ENCODE measurements at places on chromosomes 7 and 10. TPM values are rescaled to one million over a fixed set of nuclear protein-coding genes. Genes with fewer than 3 reads are reported as not detected.

The TMEM273 gene
- 17.8 TPM for total RNA-seq

The CTAGE8 gene
- total RNA-seq: 0.49 TPM

The UNCX gene
- not detected for total RNA-seq

The PLEKHS1 gene
- total RNA-seq: not detected

The ANKRD61 gene
- total RNA-seq: not detected

DNA sequence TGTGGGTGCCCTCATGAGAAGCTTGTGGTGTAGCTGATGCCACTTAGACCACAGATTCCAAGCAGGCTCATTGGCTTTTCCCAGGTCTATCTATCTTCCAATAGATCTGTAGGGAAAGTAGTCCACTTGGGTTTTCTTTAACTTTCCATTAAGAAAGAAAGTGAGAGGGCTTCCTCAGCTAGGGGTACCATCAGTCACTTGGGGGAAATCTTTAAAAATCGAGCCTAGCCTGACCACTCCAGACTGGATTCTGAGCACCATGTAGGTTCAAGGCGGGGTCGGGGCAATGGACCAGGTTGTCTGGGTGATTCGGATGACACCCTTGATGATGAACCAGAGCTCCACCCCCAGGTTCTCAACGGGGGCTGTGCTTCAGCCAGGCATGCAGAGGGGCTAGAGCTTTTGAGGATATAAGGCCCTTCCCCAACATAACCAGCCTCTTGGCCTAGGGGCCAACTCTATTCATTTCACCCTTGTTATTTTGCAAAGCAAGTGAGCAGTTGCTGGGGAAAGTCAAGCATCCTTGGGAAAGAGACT is 27.0 kb downstream of the ITPRIP start:
- H3K27ac ChIP-seq: no peak overlapping the region
- DNase-seq: peak; percentile 55
- H3K4me3 ChIP-seq: no peak overlapping the region

DNA sequence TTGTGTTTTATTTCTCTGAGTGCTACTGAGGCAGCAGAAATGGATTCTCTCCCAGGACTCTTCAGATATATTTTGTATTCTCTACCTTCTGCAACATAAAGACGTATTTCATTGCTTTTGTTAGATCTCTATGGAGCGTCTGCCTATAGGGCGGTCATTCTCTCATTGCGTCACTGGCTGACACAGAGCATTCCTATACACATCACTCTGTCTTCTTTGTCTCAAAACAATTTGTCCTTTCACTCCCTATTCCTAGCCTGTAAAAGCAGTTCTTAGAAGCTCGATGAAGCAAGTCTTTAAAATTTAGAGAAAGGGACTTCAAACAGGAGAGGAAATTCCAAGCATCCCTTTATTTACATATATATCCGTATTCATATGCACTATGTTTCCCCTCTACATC is 120.6 kb downstream of the CPED1 start:
- H3K4me1 ChIP-seq: peaks cover 6% of the 10 kb centered on the region
- no peak overlapping the region for H3K27ac ChIP-seq
- H3K4me3 ChIP-seq: no peak overlapping the region
- no peaks in the 10 kb centered on the region for H3K27me3 ChIP-seq

DNA sequence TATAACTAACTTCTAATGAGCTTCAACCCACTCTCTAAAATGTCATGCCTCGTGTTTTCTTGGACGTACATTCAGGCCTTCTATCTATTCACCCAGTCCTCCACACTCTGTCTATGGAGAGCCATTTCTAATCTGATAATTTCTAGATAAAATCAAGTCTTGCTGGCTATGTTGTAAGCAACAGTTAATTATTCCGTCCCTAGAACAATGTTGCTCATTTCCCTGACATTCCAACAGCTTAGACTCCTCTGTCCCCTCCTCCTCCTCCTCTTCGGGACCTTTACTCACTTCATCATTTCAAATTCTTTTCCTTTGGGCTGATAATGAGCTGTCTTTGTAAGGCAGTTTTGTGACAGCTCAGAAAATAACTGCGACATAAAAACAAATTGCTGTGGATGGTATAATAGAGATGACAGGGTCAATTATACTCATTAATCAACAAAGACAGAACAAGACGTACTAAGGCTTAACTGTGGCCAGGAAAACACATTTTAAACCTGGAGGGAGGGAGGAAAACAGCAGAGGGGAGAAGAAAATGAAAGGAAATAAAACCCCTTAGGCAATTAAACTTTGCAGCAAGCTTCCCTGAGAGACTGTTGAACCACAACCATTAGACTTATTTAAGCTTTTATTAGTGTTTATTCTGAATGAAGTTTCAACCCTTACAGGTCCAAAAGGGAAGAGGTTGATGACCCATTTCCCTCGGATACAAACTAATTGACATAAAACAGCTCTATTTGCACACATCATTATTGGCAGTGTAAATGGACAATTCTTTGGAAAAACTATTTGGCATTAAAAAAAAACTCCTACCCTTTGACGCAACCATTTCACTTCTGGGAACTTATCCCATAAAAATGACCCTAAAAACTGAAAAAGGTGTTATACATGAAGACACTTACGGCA is 179.1 kb downstream of the SFMBT2 start:
- H3K4me3 ChIP-seq: no peak overlapping the region
- H3K36me3 ChIP-seq: no peaks in the 10 kb centered on the region
- no peaks in the 10 kb centered on the region for H3K27me3 ChIP-seq

DNA sequence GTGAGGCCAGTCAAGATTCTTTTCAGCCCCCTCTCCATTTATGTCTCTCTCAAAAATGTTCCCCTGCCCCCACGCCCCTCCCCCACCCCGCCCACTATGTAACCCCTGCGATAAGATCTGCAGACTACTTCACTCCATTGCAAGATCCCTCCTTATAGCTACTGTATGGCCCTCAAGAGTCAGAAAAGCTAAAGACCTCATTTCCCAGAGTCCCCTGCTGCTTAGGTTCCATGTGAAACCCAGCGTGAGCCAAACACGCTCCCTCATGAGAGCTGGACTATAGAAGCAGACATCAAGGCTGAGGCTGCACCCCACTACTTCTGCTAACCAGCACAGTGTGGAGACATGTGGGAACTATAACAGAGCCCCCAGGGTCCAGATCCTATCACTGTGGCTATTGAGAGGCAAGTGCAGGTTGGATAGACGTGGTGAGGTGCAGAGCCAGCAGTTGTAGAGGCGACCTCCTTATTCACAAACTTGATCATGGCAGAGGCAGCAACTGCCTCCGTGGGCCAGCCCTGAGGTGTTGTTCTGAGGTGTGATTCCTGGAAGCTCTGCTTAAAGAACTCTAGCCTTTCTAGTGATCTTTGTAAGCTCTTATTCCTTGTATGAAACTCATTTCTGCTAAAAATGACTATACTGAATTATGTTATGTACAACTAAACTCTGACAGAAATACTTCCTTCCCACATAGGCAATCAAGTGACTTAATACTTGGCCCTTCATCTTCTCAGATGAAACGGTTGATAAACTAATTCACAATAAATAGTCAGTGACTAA is 117.0 kb upstream of the ARID5B start:
- no peak for DNase-seq
- peaks cover 25% of the 10 kb centered on the region for H3K4me1 ChIP-seq
- H3K27ac ChIP-seq: no peak overlapping the region

- no peaks in the 10 kb centered on the region for H3K4me1 ChIP-seq
- DNase-seq: no peak
- no peak overlapping the region for H3K27ac ChIP-seq
- H3K27me3 ChIP-seq: no peaks in the 10 kb centered on the region
Observed at GRCh38 chr10:24438800-24439199, 229.9 kb downstream of the KIAA1217 start.

- no peak overlapping the region for H3K4me3 ChIP-seq
- H3K36me3 ChIP-seq: no peaks in the 10 kb centered on the region
Observed at GRCh38 chr10:132947843-132948242, 5.5 kb upstream of the CFAP46 start.

- H3K4me1 ChIP-seq: no peaks in the 10 kb centered on the region
- H3K27me3 ChIP-seq: no peaks in the 10 kb centered on the region
- no peak overlapping the region for H3K27ac ChIP-seq
- DNase-seq: no peak
Observed at GRCh38 chr7:8284606-8285005, 22.6 kb upstream of the ICA1 start.

- no peak overlapping the region for H3K27ac ChIP-seq
- no peaks in the 10 kb centered on the region for H3K36me3 ChIP-seq
- no peak for DNase-seq
- no peaks in the 10 kb centered on the region for H3K27me3 ChIP-seq
- H3K4me3 ChIP-seq: no peak overlapping the region
- no peaks in the 10 kb centered on the region for H3K4me1 ChIP-seq
Observed at GRCh38 chr7:19051767-19052375, 65.6 kb downstream of the TWIST1 start.

DNA sequence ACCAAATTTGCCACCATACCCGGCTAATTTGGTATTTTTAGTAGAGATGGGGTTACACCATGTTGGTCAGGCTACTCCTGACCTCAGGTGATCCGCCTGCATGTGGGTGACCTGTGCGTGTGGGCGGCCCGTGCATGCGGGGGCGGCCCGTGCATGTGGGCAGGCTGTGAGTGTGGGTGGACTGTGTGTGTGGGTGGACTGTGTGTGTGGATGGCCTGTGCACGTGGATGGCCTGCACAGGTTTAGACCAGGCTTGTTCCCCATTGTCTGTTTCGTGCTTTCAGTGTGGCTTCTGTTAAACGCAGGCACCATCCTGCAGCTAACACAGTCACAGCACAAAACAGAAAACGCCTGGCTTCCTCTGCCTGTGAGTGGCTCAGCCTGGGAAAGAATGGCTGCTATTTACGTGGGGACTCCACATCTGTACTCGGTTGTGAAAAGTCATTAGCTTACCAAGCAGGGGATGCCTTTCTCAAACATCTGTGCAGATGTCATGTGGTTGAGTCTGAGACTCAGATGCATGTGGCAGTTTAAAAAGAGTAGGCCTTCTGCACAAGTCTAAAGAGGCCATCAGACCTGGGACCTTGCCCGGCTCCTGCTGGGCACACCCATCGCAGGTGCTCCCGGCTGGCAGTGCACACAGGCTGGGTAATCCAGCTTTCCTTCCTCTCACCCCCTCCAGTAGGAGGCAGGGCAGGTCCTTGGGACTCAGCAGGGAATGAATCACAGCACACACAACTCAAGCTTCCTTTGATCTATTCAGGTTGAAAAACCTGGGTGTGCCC is 91.6 kb downstream of the COBL start:
- H3K27ac ChIP-seq: peak overlapping the region; percentile 24
- no peak overlapping the region for H3K4me3 ChIP-seq
- peak; percentile 34 for DNase-seq
- H3K4me1 ChIP-seq: no peaks in the 10 kb centered on the region
- H3K36me3 ChIP-seq: no peaks in the 10 kb centered on the region

GRCh38 chr7:40721342-40721949 is 586.6 kb downstream of the SUGCT start:
- no peaks in the 10 kb centered on the region for H3K4me1 ChIP-seq
- no peaks in the 10 kb centered on the region for H3K36me3 ChIP-seq
- H3K4me3 ChIP-seq: no peak overlapping the region
- DNase-seq: no peak
- no peak overlapping the region for H3K27ac ChIP-seq

- H3K4me3 ChIP-seq: no peak overlapping the region
- H3K4me1 ChIP-seq: no peaks in the 10 kb centered on the region
Observed at GRCh38 chr10:35933940-35934641, 292.0 kb upstream of the FZD8 start.

GRCh38 chr10:30068492-30069223 is 9.3 kb upstream of the JCAD start:
- H3K36me3 ChIP-seq: no peaks in the 10 kb centered on the region
- no peaks in the 10 kb centered on the region for H3K4me1 ChIP-seq
- no peak overlapping the region for H3K4me3 ChIP-seq
- no peaks in the 10 kb centered on the region for H3K27me3 ChIP-seq
- H3K27ac ChIP-seq: no peak overlapping the region

DNA sequence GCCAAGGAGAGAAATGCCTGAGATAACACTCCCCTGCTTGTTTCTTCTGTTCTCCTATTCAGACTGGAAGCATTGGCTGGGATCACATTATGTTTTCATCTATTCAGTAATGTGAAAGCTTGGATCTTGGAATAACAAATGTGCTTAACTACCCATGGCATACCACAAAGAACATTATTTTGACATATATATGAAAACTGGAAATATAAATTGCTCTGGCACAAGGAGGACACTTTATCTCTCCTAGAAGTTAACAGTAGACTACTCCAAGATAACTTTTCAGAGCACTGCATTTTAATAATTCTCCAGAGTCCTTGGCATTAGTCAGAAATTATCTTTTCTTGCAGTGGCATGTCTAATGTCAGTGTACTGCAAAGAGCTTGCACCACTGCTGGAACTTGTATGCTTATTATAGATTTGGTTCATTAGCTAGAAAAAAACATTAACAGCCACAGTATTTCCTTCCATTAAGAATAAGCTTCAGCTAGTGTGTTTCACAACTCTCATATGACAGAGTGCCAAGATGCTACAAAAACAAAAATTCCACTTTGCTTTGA is 169.3 kb upstream of the LRRN3 start:
- no peak overlapping the region for H3K27ac ChIP-seq
- H3K27me3 ChIP-seq: no peaks in the 10 kb centered on the region
- H3K4me3 ChIP-seq: no peak overlapping the region
- no peaks in the 10 kb centered on the region for H3K4me1 ChIP-seq
- H3K36me3 ChIP-seq: no peaks in the 10 kb centered on the region

GRCh38 chr7:34471844-34472243 is 186.2 kb upstream of the NPSR1 start:
- H3K4me1 ChIP-seq: no peaks in the 10 kb centered on the region
- no peaks in the 10 kb centered on the region for H3K36me3 ChIP-seq
- DNase-seq: no peak
- no peak overlapping the region for H3K27ac ChIP-seq
- H3K27me3 ChIP-seq: no peaks in the 10 kb centered on the region

Measured in sigmoid colon (tissue), 7 donors.